Suppressor macrophage (primary cell): ENCODE measurements at places on chromosomes 1 and 21.

DNA sequence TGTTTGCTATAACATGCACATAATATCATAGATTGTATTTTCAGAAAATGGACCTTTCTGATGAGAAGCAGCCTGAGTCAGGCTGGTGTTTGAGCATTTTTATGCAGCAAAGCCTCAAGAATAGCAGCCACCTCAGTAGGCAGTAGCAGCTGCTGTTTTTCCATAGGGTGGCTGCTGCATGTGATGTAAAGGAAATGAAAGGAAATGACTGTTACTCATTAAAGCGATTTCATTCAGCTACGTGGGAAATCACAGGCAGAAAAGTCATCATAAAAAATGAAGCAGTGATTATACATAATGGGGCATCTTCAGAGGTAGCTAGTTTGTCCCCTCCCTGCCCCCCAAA, 110.4 kb downstream of the PATJ start:
- DNase-seq, result no peak

DNA sequence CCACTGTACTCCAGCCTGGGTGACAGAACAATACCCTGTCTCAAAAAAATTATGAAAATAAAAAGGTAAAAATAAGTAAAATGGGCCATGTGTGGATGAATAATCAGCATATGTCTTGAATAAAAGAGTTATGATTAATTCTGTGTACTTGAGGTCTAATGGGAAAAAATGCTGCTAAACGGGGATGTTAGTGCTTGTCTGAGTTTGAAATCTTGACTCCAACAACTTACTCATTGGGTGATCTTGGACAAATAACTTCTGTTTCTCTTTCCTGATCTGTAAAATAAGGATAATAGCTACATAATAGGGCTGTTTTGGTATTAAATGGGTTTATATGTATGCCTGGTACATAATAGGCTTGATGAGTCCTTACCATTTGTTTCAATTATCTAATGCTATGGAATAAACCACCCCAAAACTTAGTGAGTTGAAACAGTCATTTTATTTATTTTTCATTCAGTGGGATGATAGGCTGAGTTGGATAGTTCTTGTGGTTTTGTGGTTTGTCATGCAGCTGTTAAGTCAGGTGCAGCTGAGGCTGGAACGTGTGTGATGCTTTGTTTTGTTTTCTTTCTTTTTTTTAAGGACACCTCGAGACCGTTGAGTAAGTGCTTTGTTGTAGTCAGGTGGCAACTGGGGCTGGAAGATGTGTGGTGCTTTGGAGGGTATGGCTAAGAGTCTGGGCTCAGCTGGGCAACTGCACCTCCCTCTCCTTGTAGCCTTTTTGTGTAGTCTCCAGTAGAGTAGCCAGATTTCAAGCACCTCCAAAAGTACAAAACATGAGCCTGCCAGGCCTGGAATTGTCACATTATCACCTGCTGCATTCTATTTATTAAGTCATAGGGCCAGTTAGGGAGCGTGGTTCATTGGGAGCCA, 4.9 kb downstream of the MDM4 start:
- peak; percentile 77 for DNase-seq

DNA sequence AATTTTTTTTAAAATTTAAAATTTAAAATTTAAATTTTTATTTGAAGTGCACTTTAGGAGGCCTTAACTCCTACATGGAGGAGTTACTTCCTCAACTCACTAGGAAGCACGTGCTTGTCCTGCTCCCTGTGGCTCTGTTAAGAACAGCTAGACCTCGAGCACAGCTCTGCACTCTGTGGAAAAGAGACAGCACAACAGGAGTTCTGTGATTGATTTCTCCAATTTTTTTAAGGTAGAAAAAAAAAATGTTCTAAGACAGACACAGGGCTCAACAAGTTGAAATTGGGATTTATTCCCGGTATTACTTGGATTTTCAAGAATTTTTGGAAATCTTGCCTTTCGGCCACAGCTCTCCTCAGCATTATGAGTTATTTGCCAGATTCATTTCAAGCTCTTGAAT, 356.6 kb upstream of the LYPLAL1 start:
- no peak for DNase-seq

- no peak for DNase-seq
Observed at GRCh38 chr1:111062081-111062480, 77.8 kb downstream of the DRAM2 start.

DNA sequence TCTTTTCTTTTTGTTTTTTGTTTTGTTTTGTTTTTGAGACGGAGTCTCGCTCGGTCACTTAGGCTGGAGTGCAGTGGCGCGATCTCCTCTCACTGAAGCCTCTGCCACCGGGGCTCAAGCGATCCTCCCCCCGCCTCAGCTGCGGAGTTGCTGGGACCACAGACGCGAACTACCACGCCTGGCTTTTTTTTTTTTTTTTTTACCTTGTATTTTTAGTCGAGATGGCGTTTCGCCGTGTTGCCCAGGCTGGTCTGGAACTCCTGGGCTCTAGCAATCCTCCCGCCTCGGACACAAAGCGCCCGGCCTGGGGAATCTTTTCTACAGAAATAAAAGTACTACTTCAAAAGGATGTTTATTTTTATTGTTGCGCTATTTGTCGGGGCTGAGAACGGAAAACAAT, 1.1 kb upstream of the SETDB1 start:
- peak; percentile 14 for DNase-seq

- DNase-seq, result no peak
Observed at GRCh38 chr1:81921851-81922462, 121.2 kb downstream of the ADGRL2 start.

- DNase-seq, result no peak
Observed at GRCh38 chr1:63442141-63442475, 74.7 kb downstream of the ALG6 start.

- no peak for DNase-seq
Observed at GRCh38 chr1:16275591-16275990, 38.6 kb upstream of the CPLANE2 start.
